Activated CD4-positive, alpha-beta T cell treated with anti-CD3 and anti-CD28 coated beads for 36 hours (primary cell): ENCODE measurements at places on chromosomes 1 and 21. TPM values are rescaled to one million over a fixed set of nuclear protein-coding genes. Genes with fewer than 3 reads are reported as not detected.
A peak's percentile ranks its signal among the peaks of the same experiment; 100 is the strongest.

The HMGCL gene
- 46.0 TPM for total RNA-seq

The CACNA1S gene
- total RNA-seq = not detected

The ARHGAP30 gene
- total RNA-seq = 125 TPM

The TSPEAR gene
- not detected for total RNA-seq

DNA sequence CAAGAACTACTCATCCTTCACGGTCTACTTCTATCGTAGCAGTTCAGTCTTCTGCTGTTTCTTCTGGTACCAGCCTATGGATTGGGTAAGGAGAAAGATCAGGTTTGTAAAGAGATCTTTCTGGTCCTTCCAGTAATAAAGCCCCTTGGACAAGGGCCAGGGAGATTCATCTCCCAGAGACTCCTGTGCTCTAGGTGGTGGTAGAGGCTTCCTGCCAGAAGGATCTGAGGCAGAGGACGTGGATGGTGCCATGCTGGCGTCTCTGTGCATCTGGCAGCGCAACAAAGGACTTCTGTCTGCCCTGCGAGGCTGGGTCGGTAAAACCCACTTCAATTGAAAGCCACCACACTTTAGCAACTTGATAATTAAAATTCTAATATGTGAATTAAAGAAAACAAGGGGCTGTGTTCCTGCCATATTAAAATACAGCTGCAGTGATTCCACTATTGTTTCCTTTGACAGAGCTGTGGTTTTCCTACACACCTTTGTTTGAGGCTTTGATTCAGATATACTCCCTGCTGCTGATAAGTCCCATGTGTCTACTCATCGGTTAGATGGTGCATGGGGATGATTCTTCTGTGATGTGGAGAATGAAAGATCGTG lies 73.6 kb downstream of the ROR1 start:
- no peaks in the 10 kb centered on the region for H3K36me3 ChIP-seq
- H3K27me3 ChIP-seq = peaks cover 5% of the 10 kb centered on the region
- no peaks in the 10 kb centered on the region for H3K4me1 ChIP-seq
- H3K27ac ChIP-seq = no peak overlapping the region

- no peak overlapping the region for H3K4me3 ChIP-seq
- peaks cover 7% of the 10 kb centered on the region for H3K27me3 ChIP-seq
- H3K4me1 ChIP-seq = no peaks in the 10 kb centered on the region
These were observed 154.5 kb upstream of the GORAB start for GRCh38 chr1:170377440-170377839.

- H3K4me1 ChIP-seq = peaks cover 19% of the 10 kb centered on the region
- H3K4me3 ChIP-seq = no peak overlapping the region
- peak overlapping the region; percentile 32 for H3K27ac ChIP-seq
- DNase-seq = no peak
- no peaks in the 10 kb centered on the region for H3K36me3 ChIP-seq
These were observed 4.6 kb upstream of the TIE1 start for GRCh38 chr1:43296207-43296606.

- no peak overlapping the region for H3K4me3 ChIP-seq
- no peaks in the 10 kb centered on the region for H3K36me3 ChIP-seq
- no peak for DNase-seq
- peaks cover 29% of the 10 kb centered on the region for H3K27me3 ChIP-seq
- no peak overlapping the region for H3K27ac ChIP-seq
- H3K4me1 ChIP-seq = peaks cover 4% of the 10 kb centered on the region
These were observed 8.3 kb downstream of the RIPK4 start for GRCh38 chr21:41758550-41758949.

DNA sequence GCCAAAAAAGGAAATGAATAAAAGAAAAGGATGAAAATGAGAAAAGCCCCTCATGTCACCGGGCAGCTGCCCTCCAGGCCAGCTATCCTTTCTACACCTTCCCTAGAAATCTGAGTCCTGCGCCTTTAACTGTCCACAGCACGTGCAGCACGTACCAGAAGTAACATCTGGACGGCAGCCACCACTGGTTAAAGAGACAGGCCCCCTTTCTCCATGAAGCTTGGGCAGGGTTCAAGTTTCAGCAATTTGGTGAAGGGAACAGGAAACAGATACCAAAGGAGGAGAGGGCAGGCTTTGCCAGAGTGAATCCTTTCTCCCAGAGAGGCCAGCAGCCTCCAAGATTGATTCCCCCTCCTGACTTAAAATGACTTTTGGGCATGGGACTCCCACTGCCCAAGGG lies 3.6 kb upstream of the KIAA2013 start:
- H3K27me3 ChIP-seq = no peaks in the 10 kb centered on the region
- peak; percentile 53 for DNase-seq

GRCh38 chr21:38257667-38258066 lies 876 bp downstream of the KCNJ15 start:
- H3K36me3 ChIP-seq = no peaks in the 10 kb centered on the region
- no peak for DNase-seq
- no peaks in the 10 kb centered on the region for H3K4me1 ChIP-seq

GRCh38 chr1:101188331-101188730 lies 48.5 kb upstream of the S1PR1 start:
- no peak overlapping the region for H3K4me3 ChIP-seq
- H3K36me3 ChIP-seq = peaks cover 5% of the 10 kb centered on the region
- H3K4me1 ChIP-seq = peaks cover 43% of the 10 kb centered on the region
- no peaks in the 10 kb centered on the region for H3K27me3 ChIP-seq

DNA sequence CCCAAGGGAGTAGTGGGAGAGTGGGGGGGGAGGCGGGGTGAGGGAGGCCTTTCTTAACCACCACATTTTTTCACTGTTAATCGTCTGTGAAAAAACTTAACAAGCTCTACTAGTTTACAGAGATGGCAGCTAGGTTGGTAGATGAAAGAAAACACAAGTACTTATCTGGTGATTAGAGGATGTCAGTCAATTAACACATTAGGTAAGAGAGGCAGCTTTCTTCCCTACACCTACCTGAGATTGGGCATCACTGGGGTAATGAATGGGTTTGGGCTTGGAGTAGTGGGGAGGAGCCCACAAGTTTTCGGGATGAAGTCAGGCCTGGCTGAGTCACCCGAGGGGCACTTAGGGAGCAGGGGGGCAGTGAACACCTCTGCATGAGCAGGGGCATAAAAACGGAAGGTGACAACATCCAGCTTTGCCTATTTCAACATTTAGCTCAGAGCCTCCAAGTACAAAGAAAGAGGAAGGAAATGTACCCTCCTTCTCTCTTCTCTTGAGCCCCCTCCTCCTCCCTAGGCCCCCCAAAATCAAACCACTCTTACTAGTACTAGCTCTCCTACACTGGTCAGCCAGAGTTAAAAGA lies 2.5 kb downstream of the LBR start:
- H3K36me3 ChIP-seq = peaks cover 32% of the 10 kb centered on the region
- H3K4me3 ChIP-seq = peak overlapping the region; percentile 86
- no peaks in the 10 kb centered on the region for H3K27me3 ChIP-seq
- peak overlapping the region; percentile 27 for H3K27ac ChIP-seq

DNA sequence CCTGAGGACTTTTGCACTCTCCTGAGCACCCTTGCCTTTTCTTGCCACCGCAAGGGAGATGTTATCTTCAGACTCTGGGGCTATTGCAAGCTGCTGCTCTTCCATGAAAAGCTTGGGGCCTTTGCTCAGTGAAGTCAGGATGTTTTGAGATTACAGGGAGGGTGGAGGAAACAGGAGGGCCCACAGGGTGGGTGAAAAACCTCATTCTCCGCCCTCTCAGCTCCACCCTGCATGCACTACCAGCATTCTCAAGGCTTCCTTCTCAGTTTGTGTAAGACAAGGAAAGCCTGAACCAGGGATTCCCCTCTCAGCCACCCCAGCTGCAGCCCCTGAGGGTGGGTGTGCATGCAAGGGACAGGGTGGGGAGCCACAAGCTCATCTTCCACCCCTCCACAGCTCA lies 25.8 kb upstream of the ZNF648 start:
- H3K4me3 ChIP-seq = no peak overlapping the region
- DNase-seq = no peak
- no peaks in the 10 kb centered on the region for H3K36me3 ChIP-seq

GRCh38 chr1:200411406-200412257 lies 1.8 kb upstream of the ZNF281 start:
- peaks cover 28% of the 10 kb centered on the region for H3K36me3 ChIP-seq
- H3K27me3 ChIP-seq = no peaks in the 10 kb centered on the region
- no peak for DNase-seq
- no peak overlapping the region for H3K27ac ChIP-seq
- no peak overlapping the region for H3K4me3 ChIP-seq

DNA sequence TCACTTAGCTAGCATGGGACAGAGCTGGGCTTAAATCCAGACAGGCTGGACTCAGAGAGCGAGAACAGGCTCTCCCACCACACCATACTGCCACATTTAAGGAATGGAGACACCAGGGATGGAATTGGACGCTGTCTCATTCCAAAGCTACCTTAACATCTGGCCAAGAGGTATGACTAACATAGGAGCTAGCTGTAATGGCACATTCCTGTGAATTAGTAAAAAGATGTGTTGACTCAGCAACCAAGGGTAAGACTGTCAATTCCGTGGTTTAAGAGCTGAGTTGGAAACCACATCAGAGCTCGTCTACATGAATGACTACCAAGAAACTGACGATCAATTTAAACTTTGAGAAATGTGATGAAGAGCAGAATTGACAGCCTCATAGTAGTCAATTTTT lies 8.3 kb upstream of the TNFRSF9 start:
- DNase-seq = peak; percentile 50
- H3K36me3 ChIP-seq = peaks cover 3% of the 10 kb centered on the region
- peaks cover 30% of the 10 kb centered on the region for H3K4me1 ChIP-seq
- H3K4me3 ChIP-seq = peak overlapping the region; percentile 42
- H3K27me3 ChIP-seq = no peaks in the 10 kb centered on the region

DNA sequence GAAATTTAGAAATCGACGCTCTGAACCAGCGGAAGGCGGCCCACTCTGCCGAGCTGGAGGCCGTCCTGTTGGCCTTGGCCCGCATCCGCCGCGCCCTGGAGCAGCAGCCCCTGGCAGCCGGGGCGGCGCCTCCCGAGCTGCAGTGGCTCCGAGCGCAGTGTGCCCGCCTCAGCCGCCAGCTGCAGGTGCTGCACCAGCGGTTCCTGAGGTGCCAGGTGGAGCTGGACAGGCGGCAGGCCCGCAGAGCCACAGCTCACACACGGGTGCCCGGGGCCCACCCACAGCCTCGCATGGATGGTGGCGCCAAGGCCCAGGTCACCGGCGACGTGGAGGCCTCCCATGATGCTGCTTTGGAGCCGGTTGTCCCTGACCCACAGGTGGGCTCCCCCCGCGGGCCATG lies 47.0 kb upstream of the DIP2A start:
- H3K27ac ChIP-seq = no peak overlapping the region
- peaks cover 22% of the 10 kb centered on the region for H3K36me3 ChIP-seq
- H3K4me1 ChIP-seq = no peaks in the 10 kb centered on the region
- no peak overlapping the region for H3K4me3 ChIP-seq
- DNase-seq = no peak

- no peak overlapping the region for H3K4me3 ChIP-seq
- no peak overlapping the region for H3K27ac ChIP-seq
These were observed 69.4 kb downstream of the DEGS1 start for GRCh38 chr1:224252479-224252878.
